ENCODE measurements at places on chromosomes 12 and 14. TPM values are rescaled to one million over a fixed set of nuclear protein-coding genes. Genes with fewer than 3 reads are reported as not detected.

DNA sequence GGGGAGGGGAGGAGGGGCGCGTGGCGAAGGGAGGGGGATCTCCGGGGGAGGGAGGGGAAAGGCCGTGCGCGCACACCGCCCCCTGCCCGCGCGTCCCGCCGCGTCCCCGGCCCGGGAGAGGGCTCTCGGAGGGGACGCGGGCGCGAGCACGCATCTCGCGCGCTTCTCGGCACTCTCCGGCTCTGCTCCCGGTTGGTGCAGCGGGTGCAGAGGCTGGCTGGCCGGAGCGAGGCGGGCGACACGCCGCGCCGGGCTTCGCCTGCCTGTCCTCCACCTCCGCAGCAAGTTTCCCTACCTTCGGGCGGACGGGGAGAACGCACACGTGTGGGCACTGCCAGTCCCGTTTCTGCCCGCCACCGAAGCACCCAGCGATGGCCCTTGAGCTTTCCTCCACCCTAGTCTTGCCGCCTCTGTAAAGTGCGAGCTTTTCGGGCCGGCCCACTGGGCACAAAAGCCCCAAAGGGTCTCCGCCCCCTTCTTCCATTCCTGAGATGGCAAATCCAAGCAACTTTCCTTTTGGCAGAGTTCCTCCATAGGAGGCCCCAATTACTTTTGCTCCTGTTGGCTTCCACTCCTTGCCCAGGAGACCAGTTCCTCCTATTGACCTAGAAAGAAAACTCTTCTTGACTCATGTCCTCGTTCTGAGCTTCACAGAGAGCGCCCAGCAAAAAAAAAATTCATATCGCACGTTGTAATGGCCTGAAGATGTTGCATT lies 363 bp upstream of the CSAD start:
- peak; percentile 78 for DNase-seq

DNA sequence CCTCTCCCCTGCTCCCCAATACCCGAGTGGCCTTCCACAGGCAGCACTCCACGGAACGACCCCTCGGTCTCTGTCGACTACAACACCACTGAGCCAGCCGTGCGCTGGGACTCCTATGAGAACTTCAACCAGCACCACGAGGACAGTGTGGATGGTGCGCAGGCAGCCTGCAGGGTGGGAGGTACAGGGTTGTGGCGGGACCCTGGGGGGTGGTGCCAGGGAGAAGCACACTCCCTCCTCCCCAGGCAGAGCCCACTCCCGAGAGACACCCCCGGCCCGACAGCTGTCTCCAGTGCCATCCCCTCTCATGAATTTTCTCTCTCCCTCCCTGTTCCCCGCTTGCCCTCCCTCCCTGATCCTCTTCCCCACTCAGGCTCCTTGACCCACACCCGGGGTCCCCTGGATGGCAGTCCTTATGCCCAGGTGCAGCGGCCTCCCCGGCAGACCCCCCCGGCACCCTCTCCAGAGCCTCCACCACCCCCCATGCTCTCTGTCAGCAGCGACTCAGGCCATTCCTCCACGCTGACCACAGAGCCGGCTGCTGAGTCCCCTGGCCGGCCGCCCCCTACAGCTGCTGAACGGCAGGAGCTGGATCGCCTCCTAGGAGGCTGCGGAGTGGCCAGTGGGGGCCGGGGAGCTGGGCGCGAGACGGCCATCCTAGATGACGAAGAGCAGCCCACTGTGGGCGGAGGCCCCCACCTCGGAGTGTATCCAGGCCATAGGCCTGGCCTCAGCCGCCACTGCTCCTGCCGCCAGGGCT lies 9.0 kb downstream of the TNS2 start:
- DNase-seq = no peak

DNA sequence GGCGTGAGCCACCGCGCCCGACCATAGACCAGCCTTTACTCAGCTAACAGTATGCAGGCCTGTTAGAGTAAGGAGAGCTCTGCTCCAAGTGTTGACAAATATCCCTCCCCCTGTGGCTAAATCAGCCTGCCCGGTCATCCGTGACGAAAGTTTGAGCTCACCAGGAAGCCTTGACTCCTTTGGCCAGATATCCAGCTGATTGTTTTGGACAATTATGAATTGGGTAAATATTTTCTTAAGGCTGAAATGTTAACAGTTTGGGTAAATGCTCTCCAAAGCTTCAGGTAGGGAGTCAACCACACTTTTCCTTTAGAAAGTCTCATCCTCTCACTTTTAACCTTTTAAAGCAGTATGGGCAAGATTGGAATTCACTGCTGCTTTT lies 157.9 kb downstream of the PAWR start:
- no peak for DNase-seq

DNA sequence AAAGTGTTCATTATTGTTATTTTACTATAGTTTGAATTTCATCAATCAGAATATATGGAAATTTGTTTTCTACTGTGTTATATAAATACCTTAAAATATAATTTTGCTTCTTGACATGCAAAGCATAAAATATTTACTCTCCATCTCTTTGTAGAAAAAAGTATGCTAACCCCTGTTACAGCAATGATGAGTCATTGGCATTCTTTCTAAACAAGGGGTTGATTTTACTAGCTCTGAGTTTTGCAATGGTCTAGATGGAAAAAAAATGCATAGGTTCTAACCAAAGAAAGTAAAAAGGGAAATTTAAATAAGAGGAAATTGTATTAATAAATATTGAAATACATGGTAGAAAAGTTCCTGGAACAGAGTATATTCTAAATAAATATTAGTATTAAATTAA lies 990.2 kb upstream of the ATXN7L3B start:
- DNase-seq = no peak

DNA sequence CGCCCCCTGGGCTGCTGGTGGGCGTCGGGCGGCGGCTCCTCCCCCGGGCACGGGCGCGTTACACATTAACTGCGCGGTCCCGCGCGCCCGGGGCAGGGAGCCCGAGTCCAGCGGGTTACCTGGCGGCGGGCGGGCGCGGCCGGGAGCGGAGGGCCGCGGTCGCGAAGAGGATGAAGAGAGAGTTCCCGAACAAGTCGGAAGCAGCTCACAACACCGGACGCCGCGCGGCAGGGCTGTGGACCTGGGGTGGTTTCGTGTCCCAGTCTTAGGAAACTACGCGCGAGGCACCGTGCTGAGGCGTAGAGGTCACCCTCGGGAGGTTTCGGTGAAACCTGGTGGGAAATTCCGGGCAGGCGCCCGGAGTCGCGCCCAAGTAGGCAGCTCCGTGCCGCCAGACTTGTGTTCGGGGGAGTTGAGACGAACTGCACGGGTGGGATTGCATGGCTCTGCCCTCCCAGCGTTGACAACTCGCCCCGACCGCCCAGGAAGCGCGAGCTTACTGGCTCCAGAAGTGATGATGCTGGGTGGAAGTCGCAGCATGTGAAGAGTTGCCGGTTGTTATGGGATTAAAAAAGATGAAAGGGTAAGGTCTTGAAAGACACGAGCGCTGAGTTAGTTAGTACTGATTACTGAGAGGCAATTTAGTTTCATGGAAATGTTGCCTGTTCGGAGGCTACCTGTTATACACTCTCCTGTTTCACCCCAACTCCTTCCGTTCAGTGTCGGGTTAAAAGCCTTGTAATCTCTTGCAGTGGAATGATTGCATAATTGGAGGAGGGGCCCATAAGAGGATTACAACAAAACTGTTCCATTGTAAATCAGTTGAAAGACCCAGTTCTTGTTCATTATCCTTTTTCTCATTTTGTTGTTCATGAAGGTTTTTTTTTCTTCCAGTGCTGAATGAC lies 879 bp downstream of the RAB3IP start:
- DNase-seq = peak; percentile 52

DNA sequence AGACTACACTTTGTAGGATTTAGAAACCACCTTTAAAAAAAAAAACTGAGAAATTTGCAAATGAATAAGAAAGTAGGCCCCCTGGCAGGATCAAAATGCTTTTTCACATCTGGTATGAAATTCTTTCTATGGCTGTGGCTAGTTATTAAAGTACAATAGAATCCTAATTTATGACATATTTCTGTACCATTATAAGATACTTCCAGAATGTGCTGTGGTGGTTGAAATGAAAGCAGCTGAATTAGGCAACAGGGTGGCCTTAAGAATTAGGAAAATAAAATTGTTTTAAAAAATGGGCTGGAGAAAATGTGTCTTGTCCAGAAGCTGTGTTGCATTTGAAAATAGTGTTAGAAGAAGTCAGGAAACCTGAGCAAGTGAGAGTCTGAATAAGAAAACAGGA lies 85.9 kb upstream of the PDE3A start:
- no peak for DNase-seq

DNA sequence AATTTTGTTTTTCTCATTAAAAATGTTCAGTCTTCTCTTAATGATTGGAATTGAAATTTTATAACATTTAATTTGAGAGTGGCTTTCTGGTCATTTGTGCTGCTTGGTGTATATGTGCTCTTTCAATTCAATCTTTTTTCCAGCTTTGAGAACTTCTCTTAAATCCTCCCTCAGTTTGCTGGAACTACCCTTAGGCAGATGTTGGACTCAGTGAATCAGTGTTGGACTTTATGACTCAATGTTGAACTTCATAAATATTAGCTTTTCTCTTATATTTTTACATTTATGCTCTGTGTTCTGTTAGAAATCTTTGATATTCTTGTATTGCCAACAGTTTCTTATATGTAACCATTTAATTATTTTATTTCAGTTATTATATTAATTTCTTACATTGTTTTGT lies 935.5 kb upstream of the FBXO33 start:
- no peak for DNase-seq

GRCh38 chr14:52879958-52880357 lies 70.9 kb downstream of the FERMT2 start:
- DNase-seq = no peak

- DNase-seq = no peak
These were observed 249.2 kb downstream of the TTC6 start for GRCh38 chr14:37844614-37845013.

GRCh38 chr12:96044943-96045290 lies 9.5 kb upstream of the LTA4H start:
- no peak for DNase-seq

DNA sequence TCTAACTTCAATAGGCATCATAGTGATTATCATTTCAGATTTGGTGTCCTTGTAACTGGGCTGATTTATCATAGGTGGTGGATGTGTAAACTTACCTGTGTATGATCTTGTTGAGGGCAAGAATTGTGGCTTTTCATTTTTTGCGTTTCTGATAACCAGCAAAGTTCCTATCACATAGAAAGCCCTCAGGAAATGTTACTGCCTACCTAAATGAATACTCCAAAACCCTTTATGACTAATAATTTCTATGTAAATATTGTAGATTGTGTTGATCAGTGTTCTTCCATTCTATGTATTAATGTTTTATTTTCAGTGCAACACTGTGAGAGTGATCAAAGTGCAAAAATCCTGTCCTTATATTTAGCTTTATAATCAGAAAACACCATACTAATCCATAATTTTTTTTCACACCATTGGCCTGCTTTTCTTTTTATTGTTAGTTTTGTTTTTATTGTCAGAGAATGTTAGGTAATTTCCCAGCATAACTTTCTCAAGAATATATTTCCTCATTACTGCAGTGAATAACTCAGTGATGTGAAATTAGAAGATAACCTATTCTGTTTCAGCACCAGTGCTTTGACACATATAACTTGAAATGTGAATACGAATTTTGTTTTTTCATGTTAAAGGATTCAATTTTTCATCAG lies 94.1 kb downstream of the GPHN start:
- DNase-seq = no peak

- no peak for DNase-seq
These were observed 34.0 kb upstream of the CMKLR1 start for GRCh38 chr12:108373111-108373510.

DNA sequence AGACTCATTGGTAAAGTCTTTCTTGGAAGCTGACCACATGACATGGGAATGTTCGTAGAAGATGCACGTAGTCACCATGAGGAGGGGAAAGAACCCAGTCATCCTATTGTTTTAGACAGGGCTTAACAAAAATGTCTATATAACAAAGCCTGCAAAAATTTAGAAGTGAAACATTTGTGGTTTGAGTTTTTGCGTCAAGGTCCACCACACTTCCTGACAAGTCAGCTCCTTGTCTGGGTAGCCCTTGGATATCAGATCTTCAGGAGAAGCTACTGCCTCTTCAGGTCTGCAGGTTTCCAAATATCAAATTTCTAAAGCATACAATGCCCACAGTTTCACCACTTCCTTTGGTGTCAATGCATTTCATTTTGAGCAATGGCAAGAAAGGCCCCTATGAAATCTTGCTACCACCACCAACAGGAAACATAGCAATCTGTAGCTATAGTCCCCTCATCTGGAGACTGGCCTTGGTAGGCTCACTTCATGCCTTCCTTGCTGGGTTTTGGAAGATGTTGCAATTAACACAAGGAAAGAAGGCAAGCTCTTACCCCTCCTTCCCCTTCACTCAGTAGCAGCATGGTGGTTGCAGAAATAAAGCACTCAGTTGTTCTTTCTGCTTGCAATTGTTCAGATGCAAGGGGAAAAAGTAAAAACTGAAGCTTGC lies 235.2 kb downstream of the PCNX1 start:
- DNase-seq = no peak

DNA sequence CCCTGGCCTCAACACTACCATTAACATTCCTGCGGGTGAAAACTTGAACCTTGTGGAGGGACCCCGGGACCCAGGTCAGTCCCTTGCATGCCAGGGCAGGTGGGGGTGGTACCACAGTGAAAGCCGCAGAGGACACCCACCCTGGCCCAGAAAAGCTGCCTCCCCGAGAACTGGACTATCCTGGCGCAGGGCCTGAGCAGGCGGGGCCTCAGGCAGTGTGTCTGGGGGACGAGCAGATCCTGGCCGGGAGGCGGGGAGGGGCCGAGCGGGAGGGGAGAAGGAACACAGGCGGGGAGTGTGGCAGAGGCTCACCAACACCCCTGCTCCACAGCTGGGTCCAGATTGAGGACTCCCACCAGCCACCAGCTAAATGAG lies 10.0 kb downstream of the AHNAK2 start:
- DNase-seq = peak; percentile 68

The SLC38A4 gene
- 5.4 TPM for total RNA-seq

The PARPBP gene
- 7.3 TPM for total RNA-seq

The TEAD4 gene
- total RNA-seq = 9.0 TPM

The GOLT1B gene
- total RNA-seq = 23.3 TPM

The SLC7A8 gene
- total RNA-seq = 33.6 TPM

The ACTR6 gene
- total RNA-seq = 24.7 TPM

The VDR gene
- total RNA-seq = 154 TPM

The RNF212B gene
- not detected for total RNA-seq
